ENCODE measurements at places on chromosomes 12 and 14.

- DNase-seq, result no peak
Measured at GRCh38 chr14:91232603-91233002, 11.9 kb downstream of the GPR68 start.

DNA sequence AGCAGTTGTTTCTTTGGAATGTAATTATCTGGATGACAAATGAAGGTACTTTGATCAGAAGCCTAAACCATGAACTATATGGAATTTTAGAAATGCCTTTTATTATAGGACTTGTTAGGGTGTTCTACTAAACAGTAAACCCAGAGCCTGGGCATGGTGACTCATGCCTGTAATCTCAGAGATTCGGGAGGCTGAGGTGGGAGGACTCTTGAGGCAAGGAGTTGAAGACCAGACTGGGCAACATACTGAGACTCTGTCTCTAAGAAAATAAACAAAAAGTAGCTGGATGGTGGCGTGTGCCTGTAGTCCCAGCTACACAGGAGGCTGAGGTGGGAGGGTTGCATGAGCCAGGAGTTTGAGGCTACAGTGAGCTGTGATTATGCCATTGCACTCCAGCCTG, 23.9 kb downstream of the PALS1 start:
- peak; percentile 33 for DNase-seq

GRCh38 chr14:100900837-100901390, 2.6 kb downstream of the RTL1 start:
- DNase-seq, result no peak

GRCh38 chr12:121093487-121093891, 39.2 kb upstream of the P2RX7 start:
- no peak for DNase-seq

DNA sequence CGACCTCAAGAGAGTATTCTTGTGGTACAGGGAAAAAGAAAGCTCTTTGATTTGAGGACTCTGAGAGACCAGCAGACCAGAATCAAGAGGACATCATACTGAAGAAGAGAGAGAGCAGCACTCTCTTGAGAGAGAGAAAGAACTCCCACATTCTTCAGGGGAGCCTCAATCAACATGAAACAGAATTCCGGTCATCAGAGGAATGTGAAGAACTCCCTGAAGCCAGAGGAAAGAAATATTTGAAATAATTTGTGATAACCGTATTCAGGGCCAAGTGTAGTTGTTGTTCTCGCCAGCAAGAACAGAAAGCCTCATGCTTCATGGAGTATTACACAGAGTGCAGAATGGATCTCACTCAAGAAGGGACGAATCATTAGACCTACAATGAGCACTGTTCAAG, 363.8 kb upstream of the TMEM132C start:
- no peak for DNase-seq

All from HCEC 1CT (cell line).